AG10803 (cell line): ENCODE measurements at places on chromosomes 12 and 14.

DNA sequence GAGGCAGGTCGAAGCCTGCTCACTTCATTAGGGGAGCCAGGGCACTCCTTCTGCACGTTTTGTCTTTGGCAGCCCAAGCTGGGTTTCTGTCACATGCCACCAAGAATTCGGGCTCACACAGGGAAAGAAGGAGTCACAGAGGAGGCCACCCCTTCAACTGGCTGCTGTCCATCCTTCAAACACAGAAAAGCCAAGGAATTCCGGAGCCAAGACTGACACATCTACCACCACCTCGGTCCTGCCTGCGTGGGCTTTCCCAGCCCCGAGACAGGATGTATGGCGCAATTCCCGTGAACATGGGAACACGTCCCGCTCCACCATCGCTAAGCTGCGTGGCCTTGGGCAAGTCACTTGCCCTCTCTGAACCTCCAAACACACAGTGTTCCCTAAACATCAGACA lies 70.4 kb downstream of the NCOR2 start:
- peak; percentile 80 for DNase-seq

DNA sequence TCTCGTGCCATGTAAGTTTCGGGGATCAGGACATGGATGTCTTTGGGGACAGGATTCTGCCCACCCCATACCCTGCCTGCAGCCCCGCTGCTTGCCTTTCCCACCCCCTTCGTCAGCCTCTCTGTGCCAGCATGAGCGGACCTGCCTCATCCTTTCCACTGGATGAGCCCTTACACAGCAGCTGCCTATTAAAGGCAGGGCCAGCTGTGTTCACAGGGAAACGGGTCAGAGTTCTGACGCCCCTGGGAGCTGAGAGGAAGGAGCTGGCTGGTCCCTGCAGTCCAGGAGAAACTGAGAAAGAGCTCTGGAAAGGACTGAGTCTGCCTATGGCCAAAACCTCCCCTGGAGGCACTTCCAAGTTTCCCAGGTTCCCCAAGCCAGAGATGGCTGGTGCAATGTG lies 83.5 kb upstream of the NCOR2 start:
- no peak for DNase-seq

DNA sequence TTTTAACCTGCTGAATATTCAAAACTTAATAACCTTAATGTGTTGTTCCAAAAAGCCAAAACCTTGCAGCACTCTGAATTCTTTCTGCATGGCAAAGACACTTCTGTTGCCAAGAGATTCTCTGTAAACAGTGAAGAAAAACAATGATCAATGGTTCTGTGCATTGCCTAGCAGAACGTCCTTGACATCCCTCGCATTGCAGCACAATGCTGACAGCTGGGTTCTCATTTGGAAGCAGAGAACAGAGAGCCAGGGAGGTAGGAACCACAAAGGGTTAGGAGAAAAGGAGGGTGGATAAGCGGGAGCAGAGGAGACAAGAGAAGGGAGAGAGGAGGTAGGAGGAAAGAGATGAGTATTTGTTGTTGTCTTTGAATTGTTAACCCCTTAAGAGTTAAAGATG lies 501.1 kb downstream of the NAV3 start:
- DNase-seq: peak; percentile 24

- DNase-seq: peak; percentile 50
These were observed 1.1 kb upstream of the UBC start for GRCh38 chr12:124915239-124916236.

GRCh38 chr14:33786091-33786825 lies 164.6 kb downstream of the EGLN3 start:
- peak; percentile 40 for DNase-seq
